Stimulated activated CD4-positive, alpha-beta T cell treated with anti-CD3 and anti-CD28 coated beads, TNF-alpha, amount 100 ng/mL, for 24 hours (primary cell): ENCODE measurements at places on chromosomes 13 and 19.

DNA sequence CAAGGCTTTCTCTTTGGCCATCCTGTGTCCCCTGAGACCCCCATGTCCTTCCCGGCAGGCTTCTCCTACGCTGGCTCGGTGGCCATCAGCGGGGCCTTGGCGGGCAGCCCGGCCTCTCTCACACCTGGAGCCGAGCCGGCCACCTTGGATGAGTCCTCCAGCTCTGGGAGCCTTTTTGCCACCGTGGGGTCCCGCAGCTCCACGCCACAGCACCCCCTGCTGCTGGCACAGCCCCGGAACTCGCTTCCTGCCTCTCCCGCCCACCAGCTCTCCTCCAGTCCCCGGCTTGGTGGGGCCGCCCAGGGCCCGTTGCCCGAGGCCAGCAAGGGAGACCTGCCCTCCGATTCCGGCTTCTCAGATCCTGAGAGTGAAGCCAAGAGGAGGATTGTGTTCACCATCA lies 14.2 kb downstream of the PLEKHJ1 start:
- DNase-seq: no peak

DNA sequence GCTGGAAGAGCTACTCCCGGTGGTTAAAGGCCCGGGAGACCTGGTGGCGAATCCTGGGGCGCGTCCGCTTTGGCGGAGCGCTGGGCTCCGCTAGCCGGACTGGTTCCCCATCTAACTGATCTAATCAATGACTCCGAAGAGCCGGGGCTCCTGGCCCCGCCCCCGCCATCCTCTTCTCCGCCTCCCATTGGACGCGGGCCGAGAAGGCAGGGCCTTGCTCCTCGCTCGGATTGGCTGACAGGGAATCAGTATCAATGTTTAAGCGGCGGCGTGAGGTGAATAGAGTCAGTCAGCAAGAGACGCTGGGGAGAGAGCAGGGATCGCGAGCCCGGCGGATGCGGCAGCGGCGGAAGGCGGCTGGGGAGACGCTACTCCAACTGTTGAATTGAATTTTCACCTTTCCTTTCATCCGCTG lies 1.7 kb upstream of the PCDH17 start:
- no peak for DNase-seq

GRCh38 chr19:48520134-48520533 lies 8.5 kb upstream of the LMTK3 start:
- DNase-seq: no peak

GRCh38 chr19:13153569-13154240 lies 3.5 kb downstream of the IER2 start:
- DNase-seq: no peak

DNA sequence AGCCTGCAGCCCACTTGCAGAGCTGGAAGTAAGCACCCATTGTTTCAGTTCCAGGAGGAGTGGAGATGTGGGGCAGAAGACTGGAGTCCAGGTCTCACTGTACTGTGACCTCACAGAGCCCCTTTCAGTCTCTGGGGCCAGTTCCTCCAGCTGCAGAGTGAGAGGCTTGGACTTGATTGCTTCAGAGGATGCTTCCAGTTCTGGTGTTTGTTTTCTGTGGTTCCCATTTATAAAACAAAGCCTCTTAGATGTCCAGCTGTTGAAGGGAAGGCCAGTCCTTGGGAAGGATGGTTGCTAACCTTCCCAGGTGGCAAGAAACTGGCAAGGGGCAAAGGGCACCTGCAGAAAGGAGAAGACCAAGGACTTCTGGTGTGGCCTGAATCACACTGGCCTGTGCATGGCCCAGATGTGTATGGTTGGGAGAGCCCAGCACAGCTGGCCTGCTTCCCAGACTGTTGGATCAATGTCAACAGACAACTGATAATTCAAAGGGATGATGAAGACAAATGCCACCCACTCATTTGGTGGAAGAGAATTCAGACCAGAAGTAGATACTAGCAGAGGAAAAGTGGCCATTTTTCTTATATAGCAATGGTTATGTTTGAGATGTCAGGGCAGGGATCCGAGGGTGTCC lies 218.5 kb downstream of the ZNF536 start:
- no peak for DNase-seq

GRCh38 chr13:97390941-97391600 lies 42.9 kb upstream of the RAP2A start:
- no peak for DNase-seq

DNA sequence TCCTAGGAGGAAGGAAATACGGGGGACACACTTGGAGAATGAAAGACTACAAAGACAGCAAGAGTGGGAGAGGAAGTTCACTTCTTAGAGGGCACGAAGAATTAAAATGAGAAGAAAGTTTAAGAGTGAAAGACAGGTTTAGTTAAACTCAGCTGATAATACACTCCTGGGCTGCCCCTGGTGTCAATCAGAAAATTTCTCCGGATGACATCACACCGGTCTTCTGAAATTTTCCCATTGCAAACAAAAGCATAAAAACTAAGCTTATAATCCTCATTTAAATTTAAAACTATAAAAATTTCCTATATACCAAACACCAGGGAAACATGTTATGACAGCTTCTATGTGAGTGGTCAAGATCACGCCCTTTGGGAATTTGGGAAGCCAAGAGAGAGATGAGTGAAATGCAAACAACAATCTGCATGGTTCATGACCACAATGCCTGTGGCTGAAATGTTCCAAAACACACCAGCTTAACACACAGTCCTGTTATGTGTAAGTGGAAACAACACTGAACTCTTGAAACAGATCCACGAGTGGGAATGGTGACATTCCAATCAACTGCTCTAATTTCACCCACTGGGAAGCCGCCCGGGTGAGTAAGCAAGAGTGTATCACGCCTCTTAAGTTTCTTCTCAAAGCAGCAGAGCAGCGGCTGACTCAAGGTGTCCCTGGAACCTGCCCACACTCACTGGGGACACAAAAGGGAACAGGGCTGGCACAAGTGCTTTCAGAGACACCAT lies 49.0 kb downstream of the BRD4 start:
- DNase-seq: no peak

DNA sequence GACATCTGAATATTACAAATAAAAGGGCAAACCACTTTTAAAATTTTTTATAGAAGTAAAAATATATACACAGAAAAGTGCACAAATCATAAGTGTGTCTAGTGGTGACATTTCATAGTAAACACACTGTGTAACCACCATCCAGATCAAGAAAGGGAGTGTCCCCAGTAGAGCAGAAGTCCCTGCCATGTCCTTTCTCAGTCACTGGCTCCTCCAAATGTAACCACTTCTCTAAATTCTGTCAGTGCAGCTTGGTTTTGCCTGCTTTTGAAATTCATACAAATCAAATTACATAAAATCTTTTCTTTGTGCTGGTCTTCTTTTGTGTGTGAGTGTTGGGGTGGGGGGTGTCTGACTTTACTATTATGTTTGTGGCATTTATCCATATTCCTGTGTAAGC lies 116.5 kb downstream of the RBM26 start:
- DNase-seq: no peak

DNA sequence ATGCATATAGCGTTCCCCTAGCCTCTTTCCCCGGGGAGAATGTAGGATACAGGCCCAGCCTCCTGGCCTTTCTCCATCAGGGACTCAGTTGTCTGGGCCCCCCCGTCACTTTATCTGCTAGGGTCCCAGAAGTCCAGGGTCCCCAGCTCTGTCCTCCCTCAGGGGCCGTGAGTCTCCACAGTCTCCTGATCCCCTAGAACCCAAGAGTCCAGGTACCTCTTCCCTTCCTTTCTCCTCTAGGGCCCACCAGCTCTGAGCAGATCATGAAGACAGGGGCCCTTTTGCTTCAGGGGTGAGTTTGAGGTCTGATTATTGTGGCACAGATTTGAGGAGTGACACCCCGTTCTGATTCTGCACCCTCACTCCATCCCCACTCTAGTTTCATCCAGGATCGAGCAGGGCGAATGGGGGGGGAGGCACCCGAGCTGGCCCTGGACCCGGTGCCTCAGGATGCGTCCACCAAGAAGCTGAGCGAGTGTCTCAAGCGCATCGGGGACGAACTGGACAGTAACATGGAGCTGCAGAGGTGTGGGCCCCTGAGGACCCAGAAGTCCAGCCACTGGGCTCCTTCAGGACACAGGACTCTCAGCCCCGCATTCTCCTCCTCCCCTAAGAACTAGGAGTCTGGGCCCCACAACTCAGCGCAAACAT lies 758 bp downstream of the BAX start:
- no peak for DNase-seq

DNA sequence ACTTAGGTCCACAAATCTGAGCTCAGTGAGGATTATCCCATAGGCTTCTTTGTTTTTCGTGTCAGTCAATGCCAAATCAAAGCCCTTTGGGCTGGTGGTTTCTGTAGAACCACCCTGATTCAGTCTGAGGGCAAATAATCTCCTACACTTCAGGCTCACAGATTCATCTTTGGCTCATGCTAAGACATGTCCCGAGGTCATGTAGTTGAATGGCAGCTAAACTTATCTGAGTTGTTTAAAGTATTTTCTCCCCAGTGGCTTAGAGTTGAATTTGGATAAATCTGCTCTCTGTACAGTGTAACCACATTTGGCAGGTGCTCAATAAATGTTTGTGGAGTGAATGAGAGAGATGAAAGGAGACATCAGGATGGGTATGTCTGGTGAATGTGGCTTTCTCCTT lies 13.1 kb upstream of the SLC25A42 start:
- no peak for DNase-seq

DNA sequence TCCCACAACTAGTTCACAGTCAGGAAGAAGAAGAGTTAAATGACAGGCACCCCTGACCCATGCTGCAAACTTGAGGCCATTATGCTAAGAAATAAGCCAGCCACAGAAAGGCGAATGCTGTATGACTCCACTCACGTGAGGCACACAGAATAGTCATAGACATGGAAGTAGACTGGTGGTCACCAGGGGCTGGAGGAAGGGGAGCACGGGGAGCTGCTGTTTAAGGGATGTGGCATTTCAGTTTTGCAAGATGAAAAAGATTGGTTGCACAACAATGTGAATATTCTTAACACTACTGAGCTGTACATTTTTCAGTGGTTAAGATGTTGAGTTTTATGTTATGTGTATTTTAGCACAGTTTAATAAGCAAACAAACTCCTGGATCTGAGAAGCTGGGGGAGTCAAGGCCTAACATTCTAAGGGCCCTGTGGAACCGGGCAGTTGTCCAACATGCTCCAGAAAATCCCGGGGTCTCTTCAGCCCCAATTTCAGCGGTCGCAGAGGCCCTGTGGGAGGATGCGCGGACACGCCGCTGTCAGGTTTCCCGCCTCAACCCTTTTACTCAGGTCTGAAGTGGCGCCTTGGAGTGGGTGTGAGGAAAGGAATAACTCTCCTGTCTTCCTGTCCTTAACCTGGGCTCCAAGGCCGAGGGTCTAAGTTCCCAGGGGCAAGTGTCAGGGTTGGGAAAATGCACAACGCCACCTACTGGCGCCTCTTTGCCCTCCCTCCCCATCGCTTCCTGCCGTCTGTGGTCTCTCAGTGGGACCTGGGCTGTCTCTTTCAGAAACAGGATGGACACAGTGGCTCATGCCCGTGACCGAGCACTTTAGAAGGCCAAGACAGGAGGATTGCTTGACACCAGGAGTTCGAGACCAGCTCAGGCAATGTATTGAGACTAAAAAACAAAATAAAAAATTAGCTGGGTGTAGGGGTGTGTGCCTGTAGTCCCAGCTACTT lies 4.4 kb upstream of the TMEM272 start:
- DNase-seq: peak; percentile 38

DNA sequence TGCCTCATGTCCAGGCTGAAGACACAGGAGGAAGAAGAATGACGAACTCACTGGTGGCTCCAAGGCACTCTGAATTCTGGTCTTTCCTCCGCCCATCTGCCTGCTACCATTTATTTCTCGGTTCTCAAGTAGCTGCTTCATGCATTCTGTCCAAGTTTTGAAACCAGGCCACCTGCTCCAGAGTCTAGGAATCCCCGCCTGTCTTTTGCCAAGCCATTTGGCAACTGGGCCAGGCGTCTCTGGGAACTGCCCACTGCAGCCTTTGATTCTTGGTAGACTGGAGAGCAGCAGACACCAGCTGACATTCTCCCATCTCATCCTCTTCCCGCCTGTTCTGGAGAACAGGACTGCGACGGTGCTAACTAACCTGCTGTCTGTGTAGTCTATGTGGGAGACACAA lies 10.8 kb downstream of the SLC35E1 start:
- no peak for DNase-seq

GRCh38 chr19:15733895-15734294 lies 3.9 kb upstream of the OR10H3 start:
- DNase-seq: no peak

- DNase-seq: no peak
Measured at GRCh38 chr19:16036941-16037340, 39.4 kb upstream of the TPM4 start.

DNA sequence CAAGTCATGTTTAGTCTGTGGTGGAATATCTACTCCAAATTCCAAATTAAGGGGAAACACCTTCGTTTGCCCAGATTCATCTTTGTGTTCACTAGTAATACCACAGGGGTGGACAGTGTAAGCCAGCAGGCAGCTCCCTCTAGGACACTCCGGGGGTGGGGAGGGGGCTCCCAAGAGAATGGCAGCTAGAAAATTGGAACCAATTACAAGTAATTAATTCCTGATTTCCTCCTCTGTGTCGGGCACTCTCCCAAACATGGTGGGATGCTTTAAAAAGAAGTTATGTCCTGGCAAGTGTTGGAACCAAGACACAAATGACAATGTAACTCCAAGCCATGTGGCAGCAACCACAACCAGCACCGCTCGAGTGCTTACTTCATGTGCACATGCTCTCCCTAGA lies 5.9 kb downstream of the COL4A1 start:
- no peak for DNase-seq

DNA sequence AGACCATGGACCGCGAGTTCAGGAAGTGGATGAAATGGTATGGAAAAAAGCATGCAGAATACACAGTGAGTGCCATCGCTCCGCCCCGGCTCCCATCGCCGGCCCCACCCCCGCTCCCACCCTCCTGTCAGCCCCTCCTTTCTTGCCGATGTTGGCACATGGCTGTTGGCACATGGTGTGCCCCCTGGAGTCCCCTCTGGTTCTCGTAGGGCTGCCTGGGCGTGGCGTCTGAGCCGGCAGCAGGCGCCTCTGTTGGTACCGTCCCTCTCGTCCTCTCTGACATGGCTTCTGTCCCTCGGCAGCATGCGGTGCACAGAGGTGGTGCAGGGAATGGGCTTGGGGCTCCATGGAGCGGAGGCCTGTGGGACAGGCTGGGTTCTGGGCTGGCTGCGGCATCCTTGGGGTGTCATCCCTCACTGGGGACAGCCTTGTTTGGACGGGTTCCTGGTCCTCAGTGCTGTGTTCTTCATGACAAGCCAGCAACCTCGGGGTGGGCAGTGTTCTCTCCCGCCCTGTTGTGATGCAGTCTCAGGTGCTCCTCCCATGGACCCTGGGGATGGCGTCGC lies 30.9 kb downstream of the DOT1L start:
- no peak for DNase-seq
